ENCODE measurements at places on chromosomes 12 and 14.

DNA sequence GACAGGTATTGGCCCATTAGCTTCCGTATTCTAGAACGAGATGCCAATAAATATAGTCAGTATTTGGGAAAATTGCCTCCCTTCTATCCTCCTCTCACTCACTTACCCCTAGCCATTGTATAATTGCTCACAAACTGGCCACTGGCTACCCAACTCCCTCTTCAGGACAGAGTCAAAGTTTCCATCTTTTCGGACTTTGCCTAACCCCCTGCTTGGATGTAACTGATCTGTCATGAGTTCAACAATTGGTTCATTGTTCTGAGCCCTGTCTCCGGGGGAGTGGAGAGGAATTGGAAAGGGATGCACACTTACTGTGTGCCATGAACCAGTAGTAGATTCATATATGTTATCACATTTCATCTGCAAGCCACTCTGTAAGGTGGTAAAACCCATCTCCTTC lies 12.2 kb downstream of the MYRFL start:
- no peak for DNase-seq

DNA sequence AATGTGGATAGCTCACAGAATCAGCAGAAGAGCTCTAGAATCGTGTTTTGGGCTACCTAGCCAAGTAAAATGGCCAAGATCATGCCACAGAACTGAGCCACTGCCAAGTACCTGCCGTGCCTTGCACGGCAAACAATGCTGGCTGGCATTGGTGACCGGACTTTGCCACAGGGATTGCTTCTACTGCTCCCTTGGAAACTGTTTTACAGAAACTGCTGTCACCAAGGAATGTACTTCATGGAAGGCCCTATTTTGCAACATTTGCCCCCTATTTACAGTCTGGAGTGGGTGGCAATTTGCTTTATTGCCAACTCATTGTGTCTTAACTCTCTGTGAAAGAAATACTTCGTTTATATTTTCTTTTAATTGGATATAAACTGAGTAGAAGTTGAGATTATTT lies 49.0 kb downstream of the BORCS5 start:
- peak; percentile 35 for DNase-seq

GRCh38 chr12:26196421-26196716 lies 996 bp downstream of the SSPN start:
- DNase-seq = no peak

DNA sequence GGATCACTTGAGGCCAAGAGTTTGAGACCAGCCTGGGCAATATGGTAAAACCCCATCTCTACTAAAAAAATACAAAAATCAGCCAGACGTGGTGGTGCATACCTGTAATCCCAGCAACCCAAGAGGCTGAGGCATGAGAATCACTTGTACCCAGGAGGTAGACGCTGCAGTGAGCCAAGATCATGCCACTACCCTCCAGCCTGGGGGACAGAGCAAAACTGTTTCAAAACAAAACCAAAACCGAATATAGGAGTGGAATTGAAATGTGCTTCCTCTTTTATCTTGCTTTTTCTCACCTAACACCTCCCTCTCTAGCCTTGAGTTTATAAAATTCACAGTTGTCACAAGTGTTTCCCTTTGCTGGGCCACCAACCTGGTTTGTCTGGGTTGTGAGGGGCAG lies 181.9 kb downstream of the PAH start:
- DNase-seq = no peak

GRCh38 chr14:68630611-68631393 lies 162.1 kb downstream of the ZFP36L1 start:
- DNase-seq = no peak

DNA sequence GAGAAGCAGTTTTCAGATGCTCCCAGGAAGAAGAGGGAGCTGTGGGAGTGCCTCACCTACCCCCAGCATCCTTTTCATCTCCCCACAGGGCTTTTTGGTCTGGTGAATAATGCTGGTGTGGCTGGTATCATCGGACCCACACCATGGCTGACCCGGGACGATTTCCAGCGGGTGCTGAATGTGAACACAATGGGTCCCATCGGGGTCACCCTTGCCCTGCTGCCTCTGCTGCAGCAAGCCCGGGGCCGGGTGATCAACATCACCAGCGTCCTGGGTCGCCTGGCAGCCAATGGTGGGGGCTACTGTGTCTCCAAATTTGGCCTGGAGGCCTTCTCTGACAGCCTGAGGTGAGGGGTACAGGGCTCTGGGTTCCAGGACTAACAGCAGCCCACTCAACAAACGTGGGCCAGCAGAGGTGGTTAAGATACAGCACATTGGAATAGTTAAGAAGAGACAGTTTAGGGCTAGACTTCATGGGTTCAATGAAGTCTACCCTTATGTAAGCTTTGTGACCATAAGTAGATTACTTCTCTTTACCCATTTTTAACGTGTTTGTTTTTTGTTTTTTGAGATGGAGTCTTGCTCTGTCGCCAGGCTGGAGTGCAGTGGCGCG lies 1.5 kb downstream of the RDH5 start:
- no peak for DNase-seq

- DNase-seq = no peak
Observed at GRCh38 chr12:51399891-51400290, 8.7 kb upstream of the GALNT6 start.

DNA sequence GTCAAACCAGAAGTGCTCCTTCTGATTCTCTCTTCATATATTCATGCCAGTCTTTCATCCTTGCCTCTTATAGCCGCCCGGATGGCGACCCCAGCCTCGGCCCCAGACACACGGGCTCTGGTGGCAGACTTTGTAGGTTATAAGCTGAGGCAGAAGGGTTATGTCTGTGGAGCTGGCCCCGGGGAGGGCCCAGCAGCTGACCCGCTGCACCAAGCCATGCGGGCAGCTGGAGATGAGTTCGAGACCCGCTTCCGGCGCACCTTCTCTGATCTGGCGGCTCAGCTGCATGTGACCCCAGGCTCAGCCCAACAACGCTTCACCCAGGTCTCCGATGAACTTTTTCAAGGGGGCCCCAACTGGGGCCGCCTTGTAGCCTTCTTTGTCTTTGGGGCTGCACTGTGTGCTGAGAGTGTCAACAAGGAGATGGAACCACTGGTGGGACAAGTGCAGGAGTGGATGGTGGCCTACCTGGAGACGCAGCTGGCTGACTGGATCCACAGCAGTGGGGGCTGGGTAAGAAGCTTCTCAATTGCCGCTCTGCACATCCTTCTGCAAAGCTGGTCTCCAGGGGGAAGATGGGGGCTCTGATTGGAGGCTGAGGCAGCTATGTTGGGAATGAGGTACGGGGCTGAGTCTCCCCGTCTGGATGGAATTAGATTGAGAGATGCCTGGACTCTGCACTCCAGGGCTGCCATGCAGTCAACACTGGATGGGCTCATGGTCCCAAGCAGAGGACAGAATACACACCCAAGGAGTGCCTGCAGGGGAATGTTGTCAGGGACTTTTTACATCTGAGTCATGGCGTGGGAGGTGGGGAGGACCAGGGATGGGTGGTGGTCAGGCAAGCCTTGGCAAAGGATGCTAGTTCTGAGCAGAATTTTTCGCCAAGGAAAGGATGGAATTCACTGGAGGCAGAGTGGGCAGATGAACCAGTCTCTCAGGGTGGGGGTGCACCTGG lies 1.3 kb downstream of the BCL2L2 start:
- no peak for DNase-seq

DNA sequence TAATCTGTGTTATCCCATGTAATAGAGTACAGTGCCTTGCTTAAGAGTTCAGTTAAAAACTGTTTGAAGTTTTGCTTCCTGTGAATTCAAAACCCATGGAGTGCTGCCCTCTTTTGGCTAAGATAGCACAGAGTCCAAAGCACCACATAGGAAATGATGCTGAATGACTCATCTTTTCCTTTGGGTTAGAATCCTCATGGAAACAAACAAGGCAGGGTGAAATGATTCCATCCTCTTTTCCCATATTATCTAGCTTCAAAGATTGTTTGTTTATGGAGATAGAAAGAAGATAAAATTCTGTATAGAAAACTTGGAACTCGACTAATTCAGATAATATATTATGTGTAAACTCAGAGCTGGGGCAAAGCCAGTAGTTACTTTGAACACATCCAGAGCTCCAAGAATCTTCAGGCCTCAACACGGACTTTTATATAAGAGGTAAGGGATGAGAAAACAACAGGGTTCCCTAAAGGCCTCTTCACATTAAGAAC lies 87.4 kb downstream of the OTOGL start:
- DNase-seq = peak; percentile 72

DNA sequence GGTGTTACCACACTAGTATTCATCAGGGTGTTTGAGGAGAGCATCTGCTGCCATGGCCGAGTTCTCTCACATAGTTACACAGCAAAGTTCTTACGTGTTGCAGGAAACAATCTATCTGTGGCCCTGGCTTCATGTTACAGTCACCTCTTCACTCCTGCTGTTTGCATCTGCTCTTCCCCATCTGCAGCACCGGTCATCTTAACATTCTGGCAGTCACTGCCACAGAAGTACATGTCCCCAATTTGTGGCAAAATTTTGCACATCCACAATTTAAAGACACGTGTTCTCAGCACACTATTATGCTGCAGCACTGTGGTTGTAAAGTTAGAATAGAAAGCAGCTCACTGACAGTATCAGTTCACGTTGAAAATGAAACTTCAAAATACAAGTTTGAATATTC lies 23.2 kb downstream of the MAPK1IP1L start:
- peak; percentile 38 for DNase-seq

DNA sequence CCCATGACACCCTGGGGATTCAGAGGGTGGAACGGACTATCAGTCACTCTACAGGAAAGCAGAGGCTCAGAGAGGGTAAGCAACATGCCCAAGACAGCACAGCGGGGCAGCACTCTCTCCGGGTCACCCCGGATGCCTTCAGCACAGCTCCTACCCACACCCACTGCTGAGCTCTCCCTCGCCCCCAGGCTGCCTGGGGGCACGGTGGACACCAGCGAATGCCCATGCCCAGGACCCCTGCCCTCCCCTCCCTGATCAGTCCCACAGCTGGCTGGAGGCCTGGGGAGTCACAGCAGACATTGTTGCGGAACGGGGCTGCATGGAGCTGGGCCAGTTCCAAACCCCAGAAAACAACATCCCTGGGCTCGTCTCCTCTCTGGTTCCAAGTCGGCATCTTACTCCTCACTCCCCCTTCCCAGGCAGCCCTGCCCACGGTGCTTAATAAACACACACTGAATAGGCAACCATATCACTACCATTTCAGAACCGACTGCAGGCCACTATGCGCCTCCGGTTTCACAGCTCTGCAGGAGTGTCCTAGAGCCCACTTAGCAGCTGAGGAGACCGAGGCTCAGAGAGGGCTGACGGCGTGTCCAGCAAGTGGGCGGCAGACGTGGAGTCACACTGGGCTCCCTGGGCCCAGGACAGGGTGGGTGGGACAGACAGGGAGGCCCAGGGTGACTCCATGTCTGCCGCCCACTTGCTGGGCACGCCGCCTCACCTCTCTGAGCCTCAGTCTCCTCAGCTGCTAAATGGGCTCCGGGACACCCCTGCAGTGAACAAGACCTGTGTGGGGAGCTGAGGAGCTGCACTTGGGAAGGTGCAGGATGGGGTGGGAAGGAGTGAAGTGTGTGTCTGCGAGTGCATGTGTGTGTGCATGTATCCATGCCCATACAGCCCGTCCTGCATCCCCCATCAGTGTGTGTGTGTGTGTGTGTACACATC lies 27.0 kb downstream of the CCDC85C start:
- no peak for DNase-seq

GRCh38 chr14:83913476-83913875 lies 1616.5 kb upstream of the FLRT2 start:
- no peak for DNase-seq

- no peak for DNase-seq
Observed at GRCh38 chr12:102106905-102107304, 13.0 kb downstream of the NUP37 start.

DNA sequence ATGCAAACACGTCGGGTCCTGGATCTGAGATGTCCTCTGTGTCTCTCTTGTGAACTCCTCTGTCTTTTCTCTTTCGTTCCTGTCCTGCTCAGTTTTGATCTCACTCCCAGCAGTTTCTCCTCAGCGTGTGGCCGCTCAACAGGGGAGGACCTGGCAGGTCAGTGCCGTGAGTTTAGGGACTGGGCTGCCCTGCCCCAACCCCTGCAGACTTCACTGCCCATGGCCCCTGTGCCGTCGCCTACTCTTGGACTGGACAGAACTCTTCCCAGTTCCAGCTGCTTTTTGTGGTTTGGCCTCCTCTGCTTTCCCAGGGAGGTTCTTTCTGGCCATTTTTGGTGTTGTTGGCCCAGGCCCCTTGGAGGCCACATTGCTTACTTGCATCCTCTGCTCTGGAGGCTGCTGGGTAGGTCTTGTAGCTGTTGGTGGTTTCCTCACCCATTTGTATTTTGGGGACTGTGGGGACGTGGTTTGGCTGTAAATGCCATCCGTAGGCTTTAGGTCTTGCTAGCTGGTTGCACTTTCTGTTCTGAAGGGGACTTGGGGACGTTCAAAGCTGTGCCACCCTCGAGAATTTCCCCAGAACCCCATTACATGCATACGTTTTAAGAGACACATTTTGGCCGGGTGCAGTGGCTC lies 20.0 kb upstream of the DNAH10 start:
- no peak for DNase-seq

DNA sequence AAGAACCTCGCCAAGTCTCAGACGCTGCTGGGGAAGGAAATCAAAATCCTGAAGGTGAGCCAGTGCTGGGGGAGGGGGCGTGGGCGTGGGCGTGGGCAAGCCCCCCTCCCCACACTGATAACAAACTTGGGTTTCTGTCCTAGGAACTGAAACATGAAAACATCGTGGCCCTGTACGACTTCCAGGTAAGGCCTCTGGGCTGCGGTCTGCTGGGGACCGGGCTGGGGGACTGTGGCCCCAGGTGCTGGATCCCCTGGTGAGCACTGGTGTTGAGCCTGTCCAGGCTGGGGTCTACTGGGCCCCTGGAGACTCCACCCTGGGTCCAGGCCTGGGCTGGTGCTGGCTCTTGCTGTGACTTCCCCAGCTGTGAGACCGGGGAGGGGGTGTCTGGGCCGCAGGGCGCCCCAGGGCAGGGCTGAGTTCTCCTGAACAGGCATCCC lies 1.2 kb downstream of the ULK1 start:
- no peak for DNase-seq

- DNase-seq = no peak
Observed at GRCh38 chr12:124057691-124058090, 84.7 kb downstream of the ZNF664 start.

DNA sequence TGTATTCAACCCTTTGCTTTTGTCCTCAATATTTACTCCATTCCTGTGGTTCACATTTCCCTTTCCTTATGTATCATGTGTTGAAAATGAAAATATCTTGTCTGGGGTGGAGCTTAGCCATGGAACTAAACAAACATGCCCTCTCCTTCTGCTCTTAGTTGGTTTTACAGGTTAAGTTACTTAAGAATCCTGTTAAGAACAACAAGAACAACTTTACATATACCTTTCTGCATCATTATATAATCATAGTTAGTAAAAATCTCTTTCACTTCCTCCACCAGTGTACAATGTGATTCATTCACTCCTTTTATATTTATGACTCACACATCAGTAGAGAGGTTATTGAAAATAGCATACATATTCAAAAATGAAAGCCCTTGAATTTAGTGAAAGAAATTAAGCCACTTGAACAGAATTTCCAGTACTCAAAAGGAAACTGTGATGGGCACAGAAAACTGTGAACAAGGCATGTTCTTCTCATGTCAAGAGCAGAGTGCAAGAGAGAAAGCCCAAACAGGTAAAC lies 307.7 kb downstream of the CCDC91 start:
- peak; percentile 8 for DNase-seq

Data from NCI-H2029 (cell line).